ENCODE measurements at places on chromosomes 6 and 20.
A peak's percentile ranks its signal among the peaks of the same experiment; 100 is the strongest.

GRCh38 chr6:15500078-15500740 is 162.6 kb downstream of the DTNBP1 start:
- no peak for DNase-seq

- DNase-seq = no peak
Observed at GRCh38 chr20:2332711-2333110, 36.9 kb downstream of the TGM3 start.

DNA sequence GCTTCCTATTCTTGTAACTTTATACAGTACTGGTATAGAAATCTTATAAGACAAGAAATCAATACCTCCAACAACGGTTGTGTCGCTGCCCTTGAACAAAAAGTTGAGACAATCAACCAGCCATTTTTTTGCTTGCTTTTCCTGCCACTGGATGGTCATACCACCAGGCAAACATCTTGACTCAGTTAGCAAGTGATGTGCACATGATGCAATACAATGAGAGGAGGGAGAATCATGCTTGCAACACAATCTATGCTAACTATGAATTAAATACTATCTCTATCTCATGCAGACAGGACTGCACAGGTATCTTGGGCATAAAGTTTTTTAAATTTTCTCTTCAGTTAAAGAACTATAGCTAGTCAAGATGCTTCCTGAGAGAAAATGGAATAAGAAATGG is 877.7 kb upstream of the CITED2 start:
- no peak for DNase-seq

DNA sequence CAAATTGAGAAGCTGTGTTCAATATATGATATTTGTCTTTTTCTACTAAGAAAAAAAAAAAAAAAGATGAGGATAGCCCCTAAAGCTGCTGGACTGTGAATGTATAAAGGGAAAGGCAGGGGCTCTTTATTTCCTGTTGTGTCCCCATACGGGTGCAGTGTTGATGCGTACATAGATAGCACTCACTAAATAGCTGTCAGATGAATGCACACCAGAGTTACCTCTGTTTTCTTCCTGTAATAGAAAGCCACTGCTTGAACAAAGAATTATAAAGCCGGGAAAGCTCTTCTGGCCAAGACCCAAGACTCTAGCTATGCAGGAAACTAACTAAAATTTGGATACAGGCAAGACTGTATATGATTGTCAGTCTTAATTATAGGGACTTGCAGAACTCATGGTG is 260.0 kb downstream of the FARS2 start:
- DNase-seq = no peak

GRCh38 chr6:142155091-142155490 is 8.0 kb downstream of the VTA1 start:
- no peak for DNase-seq

- peak; percentile 12 for DNase-seq
Observed at GRCh38 chr6:7243179-7243981, 69.6 kb downstream of the SSR1 start.

GRCh38 chr6:128461501-128461900 is 58.9 kb downstream of the PTPRK start:
- no peak for DNase-seq

- no peak for DNase-seq
Observed at GRCh38 chr20:52484438-52484837, 292.9 kb upstream of the ZFP64 start.

- no peak for DNase-seq
Observed at GRCh38 chr20:36311141-36311853, 5.2 kb downstream of the DLGAP4 start.

GRCh38 chr20:19026121-19026878 is 186.1 kb upstream of the SLC24A3 start:
- DNase-seq = no peak

DNA sequence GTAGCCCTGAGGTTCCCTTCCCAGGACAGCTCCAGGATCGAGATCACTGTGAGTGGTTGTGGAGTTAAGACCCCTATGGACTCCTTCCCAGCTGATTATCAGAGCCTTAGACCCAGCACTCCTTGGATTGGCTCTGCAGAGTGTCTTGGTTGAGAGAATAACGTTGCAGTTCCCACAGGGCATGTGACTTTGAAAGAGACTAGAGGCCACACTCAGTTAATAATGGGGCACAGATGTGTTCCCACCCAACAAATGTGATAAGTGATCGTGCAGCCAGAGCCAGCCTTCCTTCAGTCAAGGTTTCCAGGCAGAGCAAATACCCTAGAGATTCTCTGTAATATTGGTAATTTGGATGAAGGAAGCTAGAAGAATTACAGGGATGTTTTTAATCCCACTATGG is 5.2 kb upstream of the BTN2A2 start:
- DNase-seq = no peak

- no peak for DNase-seq
Observed at GRCh38 chr20:32072168-32072750, 20.2 kb downstream of the HCK start.

- no peak for DNase-seq
Observed at GRCh38 chr20:37917461-37917860, 14.5 kb downstream of the VSTM2L start.

GRCh38 chr6:40308533-40309306 is 278.4 kb downstream of the LRFN2 start:
- DNase-seq = no peak

DNA sequence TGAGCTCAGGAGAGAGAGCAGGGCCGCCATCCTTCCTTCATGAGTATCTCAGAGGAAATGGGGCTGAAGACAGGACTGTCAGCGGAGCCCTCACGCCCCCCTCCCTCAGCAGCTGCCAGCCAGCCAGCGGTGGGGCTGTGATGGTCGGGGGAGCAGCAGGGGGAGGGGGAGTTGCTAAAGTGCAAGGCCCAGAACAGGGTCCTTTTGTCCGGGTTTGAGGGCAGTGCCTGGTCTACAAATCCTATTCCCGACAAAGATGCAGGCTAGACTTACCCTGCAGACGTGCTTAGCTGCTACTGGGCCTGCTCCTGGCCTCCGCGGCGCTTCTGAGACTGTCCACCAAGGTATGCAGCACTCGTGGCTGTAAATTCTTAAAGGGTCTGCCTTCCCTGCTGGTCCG is 593.4 kb upstream of the CDH4 start:
- no peak for DNase-seq

- no peak for DNase-seq
Observed at GRCh38 chr6:39430871-39431523, 108.5 kb upstream of the KCNK16 start.

DNA sequence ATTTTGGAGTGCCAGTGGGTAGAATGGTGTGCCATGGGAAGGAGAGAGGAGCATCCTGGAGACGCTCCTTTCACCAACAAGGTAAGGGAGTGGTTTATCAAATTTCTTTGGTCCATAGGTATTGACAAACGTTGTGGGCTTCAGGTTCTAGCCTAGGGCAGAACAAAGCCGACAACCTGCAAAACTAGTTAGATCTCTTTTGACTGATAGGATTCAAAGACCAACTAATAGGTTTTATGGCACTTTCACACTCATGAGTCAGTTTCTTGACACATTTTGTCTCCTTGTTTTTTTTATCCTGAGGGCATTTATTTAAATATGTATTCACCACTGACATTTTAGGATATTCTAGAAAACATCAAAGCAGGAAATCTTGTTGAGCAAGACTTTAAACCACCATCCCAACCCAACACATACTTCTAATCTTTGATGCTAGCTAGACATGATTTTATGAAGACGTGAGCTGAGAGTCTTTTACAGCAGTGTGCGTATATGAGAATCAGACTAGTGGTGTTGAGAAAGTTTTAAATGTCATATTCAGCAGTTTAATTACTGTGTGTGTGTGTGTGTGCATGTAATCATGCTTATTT is 370.4 kb upstream of the HSF2 start:
- DNase-seq = no peak

- DNase-seq = no peak
Observed at GRCh38 chr20:53760025-53760441, 166.4 kb upstream of the ZNF217 start.

DNA sequence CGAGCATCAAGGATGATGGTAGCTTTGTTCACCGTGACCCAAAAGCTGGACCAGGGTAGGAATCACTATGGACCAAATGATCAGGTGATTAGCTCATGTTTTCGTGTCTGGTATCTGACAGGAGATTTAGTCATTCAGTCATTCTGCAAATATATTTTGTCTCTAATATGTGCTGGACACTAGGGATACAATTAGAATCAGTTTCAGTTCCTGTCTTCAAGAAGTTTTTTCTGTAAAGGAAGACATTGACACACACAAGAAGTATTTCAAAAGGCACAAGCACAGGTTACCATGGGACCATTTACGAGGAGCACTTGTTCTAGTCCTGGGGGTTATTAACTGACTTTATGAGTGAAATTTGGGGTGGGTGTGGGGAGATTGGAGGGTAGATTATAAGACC is 244.9 kb downstream of the HIVEP2 start:
- DNase-seq = no peak

GRCh38 chr6:100768816-100769351 is 112.2 kb downstream of the ASCC3 start:
- DNase-seq = no peak

- no peak for DNase-seq
Observed at GRCh38 chr20:34088305-34089174, 23.5 kb downstream of the EIF2S2 start.

GRCh38 chr6:12062605-12063004 is 50.5 kb downstream of the HIVEP1 start:
- DNase-seq = no peak

DNA sequence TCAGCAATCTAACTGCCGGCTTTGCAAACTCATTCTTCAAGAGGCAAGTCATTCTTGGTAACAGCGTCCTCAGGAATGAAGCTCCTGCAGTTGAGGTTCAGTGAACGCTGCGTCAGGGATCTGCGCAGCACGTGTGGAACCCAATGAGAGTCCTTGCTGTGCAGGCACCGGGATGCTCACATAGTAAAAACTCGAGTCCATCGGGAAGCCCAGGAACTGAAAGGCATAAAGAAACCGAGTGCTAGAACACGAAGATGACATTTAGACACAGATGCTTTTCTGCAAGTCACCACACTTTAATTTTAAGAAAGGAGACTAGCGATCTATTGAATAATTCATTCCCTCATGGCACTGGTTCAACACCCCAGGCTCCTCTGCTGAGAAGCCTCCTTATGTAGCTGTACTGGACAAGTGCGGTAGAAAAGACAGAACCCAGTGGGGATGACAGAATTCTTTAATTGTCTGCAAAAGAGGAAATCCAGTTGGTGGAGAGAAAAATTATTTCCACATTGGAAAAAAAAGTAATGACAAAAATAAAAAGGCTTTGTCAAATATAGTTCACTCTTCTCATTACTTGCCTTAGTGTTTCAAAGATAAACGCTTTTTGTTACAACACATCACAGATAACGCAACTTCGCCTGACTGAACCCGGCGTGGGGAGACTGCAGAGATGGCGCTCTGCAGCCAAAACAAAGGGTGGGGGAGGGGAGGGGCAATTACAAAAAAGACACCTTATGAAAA is 1.9 kb upstream of the AFDN start:
- no peak for DNase-seq

GRCh38 chr6:142952614-142953013 is 7.6 kb upstream of the HIVEP2 start:
- no peak for DNase-seq

- no peak for DNase-seq
Observed at GRCh38 chr20:22918286-22918983, 116.7 kb upstream of the SSTR4 start.

GRCh38 chr6:53095716-53096115 is 30.5 kb downstream of the FBXO9 start:
- no peak for DNase-seq

GRCh38 chr6:41684311-41685180 is 46.3 kb downstream of the MDFI start:
- DNase-seq = no peak

DNA sequence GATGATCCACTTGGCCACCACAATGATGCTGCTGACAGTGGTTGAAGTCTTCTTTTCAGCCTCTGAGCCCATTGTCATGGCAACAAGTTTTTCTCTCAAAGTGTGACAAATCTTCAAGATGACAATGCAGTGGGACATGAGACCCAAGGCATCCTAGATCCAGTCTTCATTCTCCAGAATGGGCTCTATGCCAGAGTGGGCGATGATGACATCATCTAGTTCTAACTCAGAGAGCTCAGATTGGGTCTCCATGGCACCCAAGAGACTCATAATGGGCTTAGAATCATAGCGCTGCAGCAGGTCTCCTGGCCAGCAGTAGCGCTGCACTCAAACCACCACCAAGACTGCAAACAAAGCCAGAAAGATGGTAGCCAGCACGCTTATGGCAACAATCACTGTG is 973.6 kb downstream of the EYS start:
- no peak for DNase-seq

DNA sequence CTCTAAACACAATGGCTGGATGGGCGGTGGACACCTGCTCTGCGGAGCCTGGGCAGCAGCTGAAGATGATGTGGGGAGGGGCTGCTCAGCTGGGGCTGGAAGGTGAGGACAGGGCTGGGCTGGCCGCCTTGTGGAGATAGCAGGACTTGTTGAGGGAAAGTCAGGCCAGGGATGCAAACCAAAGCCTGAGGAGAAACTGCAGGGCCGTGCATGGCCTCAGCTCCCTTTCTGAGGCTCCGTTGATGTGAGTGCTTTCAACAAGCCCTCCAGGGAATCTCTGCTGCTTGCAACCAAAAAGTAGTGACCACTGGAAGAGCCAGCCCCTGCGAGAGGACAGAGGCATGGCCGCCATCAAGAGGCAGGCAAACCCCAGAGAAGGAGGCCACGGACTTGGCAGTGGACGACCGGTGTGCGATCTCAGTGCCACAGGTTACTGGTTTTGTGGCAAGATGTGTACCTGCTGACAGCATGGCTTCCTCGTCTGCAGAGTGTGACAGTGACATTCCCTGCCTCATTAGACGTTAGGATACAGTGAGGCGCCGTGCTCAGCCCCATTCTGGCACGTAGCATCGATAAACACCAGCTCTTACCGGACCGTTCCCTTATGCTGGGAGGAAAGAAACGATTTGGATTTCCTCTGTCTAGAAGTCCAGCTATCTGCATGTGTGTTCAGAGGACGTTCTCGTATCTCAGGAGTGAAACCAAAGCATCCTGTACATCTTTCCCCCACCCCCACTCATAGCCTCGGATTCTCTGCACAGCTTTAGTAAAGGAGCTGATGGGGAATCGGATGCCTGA is 37.9 kb downstream of the ERMARD start:
- no peak for DNase-seq

DNA sequence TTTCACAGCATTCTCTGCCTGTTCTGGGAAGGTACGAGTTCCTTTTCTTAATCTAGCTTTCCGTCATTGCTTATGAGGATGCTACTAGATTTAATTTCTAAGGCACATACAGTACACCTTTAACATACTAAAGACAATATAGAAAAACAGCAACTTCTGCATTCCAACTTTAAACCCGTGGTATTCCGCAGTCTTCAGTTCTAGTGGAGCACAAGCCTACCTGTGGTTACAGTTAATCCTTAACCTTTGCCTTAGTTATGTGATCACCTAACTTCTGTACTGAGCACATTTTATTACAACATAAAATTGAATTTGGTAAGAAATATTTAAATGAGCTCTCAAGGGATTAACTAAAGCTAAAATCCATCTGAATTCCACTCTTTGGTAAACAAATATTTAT is 289.5 kb downstream of the BTBD9 start:
- no peak for DNase-seq

- DNase-seq = no peak
Observed at GRCh38 chr20:4959592-4959991, 41.7 kb downstream of the SLC23A2 start.
